ENCODE measurements at places on chromosomes 6 and 20. TPM values are rescaled to one million over a fixed set of nuclear protein-coding genes. Genes with fewer than 3 reads are reported as not detected.
A peak's percentile ranks its signal among the peaks of the same experiment; 100 is the strongest.

- no peak for DNase-seq
Observed at GRCh38 chr20:3283222-3283820, 44.3 kb upstream of the SLC4A11 start.

- DNase-seq: no peak
Observed at GRCh38 chr20:59291740-59292383, 8.5 kb upstream of the EDN3 start.

GRCh38 chr20:23442436-23442835 is 3.0 kb downstream of the CSTL1 start:
- DNase-seq: no peak

DNA sequence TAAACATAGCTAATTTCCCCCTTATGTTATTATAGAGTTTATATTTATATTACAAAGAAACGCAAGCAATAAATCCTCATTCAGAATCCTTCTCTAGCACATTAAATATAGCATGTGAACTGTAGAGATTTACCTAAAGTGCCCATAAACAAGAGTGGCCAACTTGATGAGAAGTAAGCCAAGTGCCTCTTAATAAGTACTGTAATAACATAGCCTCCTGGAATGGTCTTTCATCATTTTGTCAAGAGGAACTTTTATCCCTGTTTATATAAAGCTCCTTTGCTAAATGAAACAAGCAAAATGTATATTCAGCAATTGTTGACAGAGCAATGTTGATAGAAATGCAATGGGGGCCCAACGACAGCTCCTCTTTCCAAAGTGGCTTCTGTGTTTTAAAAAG is 195.0 kb downstream of the ARHGAP18 start:
- DNase-seq: no peak

DNA sequence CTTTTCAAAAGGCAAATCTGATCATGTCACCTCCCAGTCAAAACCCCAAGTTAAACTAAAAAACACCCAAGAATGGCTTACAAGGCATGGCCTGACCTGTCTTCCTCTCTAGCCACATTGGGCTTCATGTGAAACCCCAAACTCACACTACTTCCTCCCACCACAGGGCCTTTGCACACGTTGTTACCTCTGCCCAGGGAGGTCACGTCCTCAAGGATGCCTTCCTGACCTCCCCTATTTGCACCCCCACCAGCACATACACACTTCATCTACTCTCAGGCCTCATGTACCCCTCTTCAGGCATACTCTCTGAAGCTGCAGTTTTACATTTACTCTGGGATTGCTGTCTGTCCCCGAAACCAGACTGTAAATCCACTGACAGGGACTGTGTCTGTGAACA is 6.1 kb downstream of the EZR start:
- DNase-seq: no peak

GRCh38 chr20:19765266-19765665 is 7.2 kb downstream of the RIN2 start:
- DNase-seq: no peak

DNA sequence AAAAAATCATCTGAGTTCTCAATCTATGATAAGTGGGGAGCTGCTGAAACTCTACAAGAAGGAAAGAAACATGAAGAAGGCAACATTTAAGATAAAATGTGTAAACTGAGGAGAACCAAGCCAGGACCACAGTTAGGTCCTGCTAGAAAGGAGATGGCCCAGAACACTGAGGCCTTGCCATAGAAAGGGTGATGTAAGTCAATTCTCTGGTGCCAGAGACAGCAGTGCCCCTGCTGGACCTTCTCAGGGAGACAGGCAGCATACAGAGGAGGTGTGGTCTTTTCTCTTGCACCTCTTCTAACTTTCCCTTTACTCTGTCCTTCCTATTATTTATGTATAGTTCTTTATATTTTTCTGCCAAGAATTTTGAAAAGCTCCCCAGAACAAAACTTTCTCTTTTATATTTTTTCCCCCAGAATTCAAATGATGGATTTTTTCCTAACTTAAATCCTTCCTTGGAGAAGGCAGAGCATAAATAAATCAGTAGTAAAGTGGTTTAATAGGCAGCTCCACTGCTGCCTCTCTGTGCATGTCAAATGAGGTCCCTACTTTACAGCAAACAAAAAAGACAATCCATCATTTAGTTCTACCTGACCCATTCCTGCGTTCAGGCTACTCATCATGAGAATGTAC is 9.0 kb downstream of the UQCC2 start:
- DNase-seq: peak; percentile 76

- no peak for DNase-seq
Observed at GRCh38 chr6:111852725-111853124, 20.5 kb downstream of the FYN start.

DNA sequence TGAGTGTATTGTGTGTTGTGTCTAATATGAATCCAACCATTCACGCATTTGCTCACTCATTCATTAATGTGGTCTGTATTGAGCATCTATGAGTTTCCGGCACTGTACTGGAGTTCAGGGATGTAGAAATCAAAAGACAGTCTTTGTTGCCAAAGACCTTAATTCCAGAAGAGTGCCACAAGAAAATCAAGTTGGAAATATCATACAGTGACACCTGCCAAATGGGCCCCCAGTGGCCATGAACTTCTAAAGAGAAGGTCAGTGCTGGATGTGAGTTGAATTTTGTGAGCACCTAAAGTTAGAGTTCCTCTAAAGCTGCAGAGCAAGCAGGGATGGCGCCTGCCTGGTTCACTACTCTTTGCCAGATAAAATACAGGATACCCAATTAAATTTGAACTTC is 175.9 kb downstream of the DOK5 start:
- DNase-seq: no peak

DNA sequence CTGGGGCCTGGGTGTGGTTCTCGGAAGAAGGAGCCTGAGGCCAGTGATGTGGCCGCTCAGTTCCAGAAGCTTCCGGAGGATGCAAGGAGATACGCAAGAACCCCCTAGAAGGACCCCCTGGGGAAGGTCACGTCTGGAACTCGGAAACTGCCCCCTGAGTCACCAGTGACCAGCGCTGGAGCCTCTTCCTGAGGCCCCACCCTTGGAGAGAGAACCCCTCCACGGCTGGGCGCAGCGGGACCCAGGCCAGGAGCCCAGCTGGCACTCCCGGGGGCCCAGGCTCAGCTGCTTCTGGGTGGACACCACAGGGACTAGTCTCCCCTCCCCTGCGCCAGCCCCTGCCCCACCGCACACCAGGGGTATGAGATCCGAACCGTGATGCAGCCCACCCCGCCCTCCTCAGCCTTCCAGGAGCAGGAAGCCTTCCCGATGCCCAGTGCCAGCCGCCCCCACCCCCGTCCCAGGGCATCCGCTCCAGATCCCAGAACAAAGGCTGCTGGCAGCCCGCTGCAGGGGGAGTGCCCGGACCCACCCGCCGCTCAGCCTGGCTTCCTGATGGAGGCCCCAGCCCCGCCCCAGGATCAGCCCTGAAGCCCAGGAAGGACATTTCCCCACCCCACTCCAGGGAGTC is 7.5 kb downstream of the LAMA5 start:
- DNase-seq: no peak

DNA sequence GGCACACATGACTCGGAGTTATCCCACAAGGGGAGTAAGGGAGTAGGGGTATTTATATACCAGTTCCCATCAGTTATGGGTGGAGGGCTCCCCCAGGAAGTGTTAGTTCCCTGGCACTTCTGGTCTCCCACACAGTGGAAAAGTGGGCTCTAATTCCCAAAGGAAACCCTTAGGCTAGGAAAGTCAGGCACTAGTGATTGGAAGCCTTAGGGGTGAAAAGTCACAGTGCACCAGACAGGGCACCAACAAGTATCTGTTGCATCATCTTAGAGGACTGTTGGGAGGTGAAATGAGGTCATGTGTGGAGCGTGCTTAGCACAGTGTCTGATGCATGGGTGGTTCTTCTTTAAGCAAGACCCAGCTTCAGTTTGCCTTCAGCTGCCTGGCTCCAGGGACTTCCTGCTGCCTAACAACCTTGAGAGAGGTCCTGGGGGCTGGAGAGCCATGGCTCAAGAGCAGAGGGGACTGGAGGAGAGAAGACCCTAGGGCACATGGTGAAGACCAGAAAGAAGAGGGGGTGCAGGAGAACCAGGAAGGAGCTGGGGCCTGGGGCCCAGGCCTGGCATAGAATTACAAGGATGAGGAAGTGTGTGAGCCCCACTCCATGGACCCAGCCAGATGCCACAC is 7.5 kb upstream of the FOXP4 start:
- no peak for DNase-seq

- DNase-seq: no peak
Observed at GRCh38 chr6:142356201-142356883, 54.5 kb downstream of the ADGRG6 start.

GRCh38 chr6:33845031-33845745 is 41.4 kb upstream of the MLN start:
- DNase-seq: no peak

DNA sequence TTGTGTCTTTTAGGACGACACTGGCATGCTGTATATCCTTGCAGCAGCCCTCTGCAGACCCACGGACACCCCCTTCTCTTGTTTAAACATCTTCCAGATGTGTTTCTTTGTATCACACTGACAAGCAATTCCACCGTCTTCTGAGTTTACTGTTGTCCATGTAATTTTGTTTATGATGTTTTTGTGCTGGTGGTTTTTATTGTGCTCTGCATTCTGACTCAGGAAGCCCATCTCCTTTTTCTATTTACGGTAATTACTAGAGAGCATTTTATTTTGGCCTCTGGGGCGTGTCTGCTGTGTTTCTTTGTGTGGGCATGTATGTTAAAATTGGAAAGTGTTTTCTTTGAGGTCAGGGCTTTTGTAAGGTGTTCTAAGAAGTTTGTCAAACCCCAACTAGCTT is 111.9 kb downstream of the JARID2 start:
- DNase-seq: no peak

DNA sequence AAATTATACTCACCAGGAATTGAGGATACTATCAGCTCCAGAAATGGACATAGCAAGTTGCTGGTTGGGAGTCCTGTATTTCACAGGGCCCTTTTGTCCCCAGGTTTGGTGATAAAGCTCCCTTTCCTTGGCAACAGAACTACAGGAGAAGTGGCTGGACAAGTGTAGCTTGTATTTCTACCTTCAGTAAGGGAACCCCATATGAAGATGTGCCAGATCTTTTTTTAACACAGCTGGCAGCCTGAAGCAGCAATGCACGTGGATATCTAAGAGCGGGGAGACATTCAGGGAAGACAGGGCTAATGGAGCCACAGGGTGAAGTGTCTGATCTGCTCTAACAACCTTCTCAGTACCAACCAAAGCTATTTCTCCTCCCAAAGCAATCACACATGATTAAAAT is 373.9 kb upstream of the ID4 start:
- DNase-seq: no peak

- no peak for DNase-seq
Observed at GRCh38 chr6:141548966-141549365, 583.8 kb upstream of the GJE1 start.

GRCh38 chr6:81697559-81697958 is 54.9 kb downstream of the TENT5A start:
- no peak for DNase-seq

GRCh38 chr6:90918361-90918760 is 331.5 kb upstream of the MAP3K7 start:
- no peak for DNase-seq

DNA sequence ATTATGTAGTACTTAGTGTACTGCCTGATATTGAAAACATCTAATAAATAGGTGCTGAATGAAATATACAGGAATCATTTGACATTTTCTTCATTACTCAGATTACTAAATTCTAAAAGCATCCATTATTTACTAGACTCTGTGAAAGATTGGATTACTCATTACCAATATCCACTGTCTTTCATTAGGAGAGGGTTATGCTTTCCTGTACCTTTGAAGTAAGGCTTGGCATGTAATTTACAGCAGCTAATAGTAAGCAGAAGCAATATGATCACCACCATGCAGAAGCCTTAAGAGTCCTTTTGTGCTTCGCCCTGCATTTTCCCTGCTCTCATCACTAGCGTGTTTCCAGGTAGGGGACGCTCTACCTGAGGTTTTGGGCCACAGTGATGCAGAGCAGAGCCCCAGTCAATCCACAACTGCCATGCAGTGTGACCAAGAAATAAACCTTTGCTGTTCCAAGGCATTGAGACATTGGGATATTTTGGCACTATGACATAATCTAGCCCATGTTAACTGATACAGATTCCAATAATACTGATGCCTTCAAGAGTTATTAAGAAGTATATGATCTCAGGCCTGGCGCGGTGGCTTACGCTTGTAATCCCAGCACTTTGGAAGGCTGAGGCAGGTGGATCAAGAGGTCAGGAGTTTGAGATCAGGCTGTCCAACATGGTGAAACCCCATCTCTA is 502.8 kb upstream of the MARCKS start:
- no peak for DNase-seq

DNA sequence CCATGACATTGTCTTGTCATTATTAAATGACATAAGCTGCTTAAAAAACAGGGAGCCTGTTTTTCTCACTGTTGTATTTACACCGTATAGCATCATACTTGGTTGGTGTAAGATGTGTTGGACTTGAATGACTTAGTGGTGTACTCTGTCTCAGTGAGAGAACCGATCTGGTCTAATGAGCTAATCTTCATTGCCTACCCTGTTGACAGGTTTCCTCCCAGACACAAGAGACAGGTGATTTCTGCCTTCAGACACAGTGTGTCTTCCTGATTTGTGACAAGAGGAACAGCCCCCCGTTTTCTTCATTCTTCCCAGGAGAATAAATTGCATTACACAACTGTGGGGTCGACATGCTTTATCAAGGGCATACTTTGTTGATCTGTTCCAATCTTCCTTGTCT is 137.2 kb upstream of the ID4 start:
- no peak for DNase-seq

DNA sequence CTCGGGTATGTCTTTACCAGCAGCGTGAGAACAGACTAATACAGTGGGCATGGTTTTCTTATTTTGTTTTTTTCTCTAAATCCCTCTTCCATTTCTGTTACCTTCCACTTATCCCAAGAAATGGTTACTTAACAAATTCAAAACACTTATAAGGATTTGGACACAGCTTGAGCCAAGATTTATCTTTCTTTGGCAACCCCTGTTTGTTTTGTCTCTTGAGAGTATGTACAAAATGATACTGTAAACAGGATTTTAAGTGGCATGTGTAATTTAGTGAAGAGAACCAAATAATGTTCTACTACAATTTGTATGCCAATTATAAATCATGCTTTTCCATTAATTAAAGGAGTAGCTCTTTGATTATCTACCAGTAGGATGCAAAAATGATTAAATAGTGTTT is 51.4 kb downstream of the PPP1R14C start:
- DNase-seq: no peak

- no peak for DNase-seq
Observed at GRCh38 chr6:133889557-133890403, 867 bp downstream of the TCF21 start.

- DNase-seq: no peak
Observed at GRCh38 chr6:160055813-160056212, 65.8 kb upstream of the SLC22A1 start.

Gene POU3F2
- 25.0 TPM for total RNA-seq

Gene ZFP57
- total RNA-seq: not detected

Gene HS3ST5
- 4.1 TPM for total RNA-seq

Gene PKHD1
- 0.11 TPM for total RNA-seq

Gene HFE
- total RNA-seq: 5.9 TPM

Gene HLA-DMA
- 9.9 TPM for total RNA-seq

Gene IL20RA
- total RNA-seq: 0.99 TPM

Gene TSBP1
- not detected for total RNA-seq

Gene ASIP
- total RNA-seq: 0.99 TPM

Gene STMND1
- 0.59 TPM for total RNA-seq

Gene MARCKS
- 365 TPM for total RNA-seq

Gene DEFB114
- total RNA-seq: not detected

Gene HLA-DOA
- 4.6 TPM for total RNA-seq

Measured in spinal cord (tissue), 10 donors.